Stimulated activated CD4-positive, alpha-beta T cell treated with anti-CD3 and anti-CD28 coated beads, Interleukin-4, amount 100 ng/mL, for 4 hours (primary cell): ENCODE measurements at places on chromosomes 3 and 15.
A peak's percentile ranks its signal among the peaks of the same experiment; 100 is the strongest.

- DNase-seq: no peak
Measured at GRCh38 chr15:70046679-70047369, 50.9 kb downstream of the TLE3 start.

GRCh38 chr3:33645060-33645647 is 72.9 kb downstream of the CLASP2 start:
- DNase-seq: peak; percentile 4

DNA sequence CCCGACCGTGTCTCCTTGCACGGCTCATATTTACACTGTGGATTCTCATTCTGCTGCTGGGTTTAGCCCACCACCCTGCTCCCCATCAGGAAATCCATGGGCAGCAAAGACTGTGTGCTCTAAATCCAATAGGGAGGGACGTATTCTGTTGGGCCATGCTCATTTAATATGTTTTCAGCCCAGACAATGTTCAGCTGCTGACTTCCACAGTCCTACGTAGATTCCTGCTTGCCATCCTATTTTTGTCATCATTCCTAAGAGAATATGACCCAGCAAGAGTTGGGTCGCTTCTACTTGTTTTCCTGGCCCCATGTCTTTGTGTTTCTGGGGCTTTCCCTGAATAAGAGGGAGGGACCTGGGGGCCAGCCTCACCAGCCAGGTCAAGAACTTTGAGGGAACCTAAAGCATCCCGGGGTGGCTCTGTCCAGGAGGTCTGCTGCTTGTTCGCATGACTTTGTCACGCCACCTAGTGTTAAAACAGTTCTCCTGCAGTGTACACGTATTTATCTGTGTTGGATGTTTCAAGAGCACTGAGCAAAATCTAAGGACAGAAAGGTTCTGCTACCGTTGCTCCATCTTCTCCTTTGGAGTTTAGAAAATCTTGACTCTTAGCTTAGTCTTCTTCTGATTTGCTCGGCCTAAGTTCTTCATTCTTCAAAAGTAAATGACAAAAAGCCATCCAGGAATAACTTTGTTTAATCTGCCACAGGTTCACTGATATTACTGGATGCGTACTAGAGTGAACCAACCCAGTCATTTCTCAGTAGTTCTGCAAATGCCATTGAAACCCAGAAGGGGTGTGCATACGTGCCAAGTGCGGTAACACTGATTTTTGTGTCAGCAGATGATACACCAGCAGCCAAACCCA is 79.8 kb upstream of the NR2E3 start:
- DNase-seq: no peak

DNA sequence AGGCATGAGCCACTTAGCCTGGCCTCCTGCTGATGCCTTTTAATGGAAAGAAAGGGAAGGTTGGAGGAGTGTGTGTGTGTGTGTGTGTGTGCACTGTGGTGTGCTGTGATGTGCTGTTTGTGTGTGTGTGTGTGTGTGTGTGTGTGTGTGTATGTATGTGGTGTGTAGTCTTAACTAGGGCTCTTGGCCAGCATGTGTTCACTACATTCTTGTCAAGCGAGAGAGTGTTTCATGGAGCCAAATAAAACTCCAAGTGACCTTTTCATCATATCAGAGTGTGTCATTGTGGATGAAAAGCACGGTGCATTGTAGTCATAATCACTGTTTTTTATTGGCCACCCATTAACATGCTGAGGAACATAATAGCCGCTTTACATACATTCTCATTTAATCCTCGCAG is 30.8 kb upstream of the BHLHE40 start:
- DNase-seq: no peak

- DNase-seq: no peak
Measured at GRCh38 chr15:22978691-22979237, 1.4 kb downstream of the CYFIP1 start.

- no peak for DNase-seq
Measured at GRCh38 chr15:39478996-39479395, 101.9 kb upstream of the THBS1 start.

- DNase-seq: no peak
Measured at GRCh38 chr15:68235022-68235421, 5.5 kb upstream of the CLN6 start.

DNA sequence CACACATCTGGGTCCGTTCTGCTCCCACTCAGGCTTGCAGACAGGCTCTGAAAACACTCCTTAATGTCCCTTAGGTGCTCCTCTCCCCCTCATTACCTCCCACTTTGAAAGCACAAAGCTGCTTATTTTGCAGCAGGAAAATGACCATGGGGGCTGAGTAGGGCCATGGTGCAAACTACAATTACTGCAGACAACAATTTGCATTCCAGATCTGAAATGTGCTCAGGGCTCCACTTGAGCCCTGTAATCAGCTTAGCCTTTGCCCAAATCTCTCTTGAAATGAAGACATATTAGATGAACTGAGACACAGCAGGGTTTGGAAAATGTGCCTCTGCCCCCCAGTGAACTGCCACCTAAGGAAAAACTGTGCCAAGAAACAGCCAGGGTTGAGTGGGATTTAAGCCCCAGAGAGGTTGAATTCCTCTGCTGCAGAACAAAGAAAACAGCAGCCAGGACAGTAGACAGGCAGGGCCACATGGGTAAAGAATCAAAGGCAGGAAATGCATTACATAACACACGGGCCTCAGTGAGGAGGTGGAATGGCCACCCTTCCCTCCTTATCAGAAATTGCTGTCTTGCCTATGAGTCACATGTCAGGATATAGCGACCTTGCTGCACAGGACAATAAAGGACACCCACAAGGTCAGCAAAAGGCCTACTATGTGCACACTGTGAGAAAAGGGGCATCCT is 126.8 kb upstream of the ARHGEF3 start:
- DNase-seq: no peak

- DNase-seq: no peak
Measured at GRCh38 chr3:39050029-39050428, 1.7 kb downstream of the SCN11A start.

DNA sequence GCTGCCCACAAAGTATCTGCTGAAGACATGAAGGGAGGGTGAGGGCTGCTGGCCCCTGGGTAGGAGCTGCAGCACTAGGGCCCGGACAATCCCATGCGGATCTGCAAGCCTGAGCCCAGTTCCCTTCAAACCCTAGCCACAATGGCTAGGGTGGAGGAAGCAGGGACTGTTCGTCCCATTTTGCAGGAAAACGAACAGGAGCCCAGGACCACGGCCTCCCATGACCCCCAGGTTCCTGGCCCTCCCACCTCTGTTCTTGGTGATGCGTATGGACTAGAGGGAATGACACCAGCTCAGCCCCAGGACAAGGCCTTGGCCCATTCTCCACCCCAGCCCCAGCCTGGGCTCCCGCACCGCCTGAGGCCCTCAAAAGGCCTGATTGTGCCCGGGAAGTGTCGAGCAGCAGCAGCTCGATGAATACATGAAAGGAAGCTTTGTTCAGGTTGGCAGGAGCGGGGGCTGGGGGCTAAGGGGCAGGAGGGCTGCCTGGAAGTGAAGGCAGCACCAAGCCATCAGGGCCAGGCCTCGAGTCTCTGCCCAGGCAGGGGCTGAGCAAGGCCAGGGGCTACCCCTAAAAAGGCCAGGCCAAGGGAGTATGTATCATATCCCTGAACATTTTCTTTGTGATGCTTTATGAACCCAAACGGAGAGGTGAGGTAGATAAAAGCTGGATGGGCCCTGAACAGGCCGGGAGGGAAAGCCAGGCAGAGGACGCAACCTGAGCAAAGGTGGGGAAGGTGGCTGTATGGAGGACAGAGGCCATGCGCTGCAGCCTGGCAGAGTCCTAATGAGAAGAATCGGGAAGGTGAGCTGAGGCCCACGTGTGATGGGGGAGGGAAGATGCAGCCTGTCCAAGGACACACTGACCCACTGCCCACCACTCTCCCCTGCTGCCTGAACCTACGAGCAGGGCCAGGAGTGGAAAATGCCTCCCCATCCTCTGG is 12.2 kb downstream of the SEMA7A start:
- DNase-seq: no peak

GRCh38 chr15:57865294-57865693 is 158.8 kb downstream of the POLR2M start:
- DNase-seq: no peak

DNA sequence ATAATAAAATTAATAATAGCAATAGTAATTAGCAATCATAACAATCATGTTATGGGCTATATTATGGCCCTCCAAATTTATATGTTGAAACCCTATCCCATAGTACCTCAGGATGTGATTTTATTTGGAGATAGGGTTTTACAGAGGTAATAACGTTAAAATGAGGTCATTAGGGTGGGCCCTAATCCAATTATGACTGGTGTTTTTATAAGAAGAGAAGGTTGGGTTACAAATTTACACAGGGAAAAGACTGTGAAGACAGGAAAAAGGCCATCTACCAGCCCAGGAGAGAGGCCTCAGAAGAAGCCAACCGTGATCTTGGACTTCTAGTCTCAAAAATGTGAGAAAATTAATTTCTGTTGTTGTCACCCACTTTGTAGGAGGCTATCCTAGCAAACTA is 353.1 kb downstream of the CHL1 start:
- no peak for DNase-seq

GRCh38 chr3:179953993-179954870 is 82.5 kb downstream of the PEX5L start:
- no peak for DNase-seq

- DNase-seq: no peak
Measured at GRCh38 chr15:65532738-65533051, 2.4 kb downstream of the HACD3 start.

GRCh38 chr3:178513546-178514380 is 22.5 kb upstream of the KCNMB2 start:
- no peak for DNase-seq

GRCh38 chr3:46491089-46492070 is 6.4 kb upstream of the RTP3 start:
- DNase-seq: no peak

GRCh38 chr3:72997421-72997961 is 880 bp downstream of the PPP4R2 start:
- DNase-seq: peak; percentile 36

- no peak for DNase-seq
Measured at GRCh38 chr3:150653110-150653561, 50.0 kb downstream of the SELENOT start.

GRCh38 chr3:50986726-50987125 is 312.0 kb downstream of the DOCK3 start:
- no peak for DNase-seq

GRCh38 chr3:184780981-184781515 is 30.9 kb upstream of the VPS8 start:
- DNase-seq: no peak

DNA sequence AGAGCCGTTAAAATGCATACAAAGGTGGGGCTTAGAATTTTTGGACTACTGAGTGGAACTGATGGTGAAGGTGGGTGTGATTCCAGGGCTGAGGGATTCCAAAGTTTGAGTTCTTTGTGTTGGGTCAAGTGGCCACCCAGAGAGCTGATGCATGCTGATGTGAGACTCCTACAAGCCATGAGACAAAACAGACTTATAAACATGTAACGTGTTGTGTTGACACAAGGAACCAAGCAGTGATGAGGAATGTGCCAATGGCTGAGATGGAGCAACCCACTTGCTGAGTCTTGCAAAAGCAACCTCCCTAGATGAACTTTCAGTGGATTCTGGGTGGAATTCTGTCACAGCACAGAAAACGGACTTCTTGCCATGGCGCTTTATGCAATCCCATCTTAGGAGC is 289.0 kb downstream of the TLE3 start:
- DNase-seq: no peak

DNA sequence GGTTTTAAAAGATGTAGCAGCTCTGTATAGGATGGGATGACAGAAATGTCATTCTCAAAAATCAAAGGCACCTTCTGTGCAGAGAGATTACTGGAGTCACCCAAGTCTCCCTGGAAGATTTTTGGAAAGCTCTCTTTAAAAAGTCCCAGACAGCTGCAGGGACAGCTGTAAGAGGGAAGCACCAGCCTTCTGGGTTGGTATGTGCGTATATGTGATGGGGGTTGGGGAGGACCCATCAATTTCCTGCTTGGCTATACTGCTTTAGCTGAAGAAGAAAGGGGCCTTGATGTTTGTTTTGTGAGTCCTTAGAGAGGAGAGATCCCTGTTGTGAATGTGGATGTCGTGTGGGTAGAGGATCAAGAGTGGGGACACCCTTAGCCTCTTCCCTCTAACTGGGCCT is 5.4 kb upstream of the SEC11A start:
- no peak for DNase-seq

GRCh38 chr3:108450444-108450843 is 60.0 kb downstream of the MYH15 start:
- no peak for DNase-seq

GRCh38 chr3:111277226-111277625 is 205.6 kb downstream of the NECTIN3 start:
- no peak for DNase-seq

GRCh38 chr15:101558221-101558941 is 68.9 kb upstream of the PCSK6 start:
- DNase-seq: no peak

DNA sequence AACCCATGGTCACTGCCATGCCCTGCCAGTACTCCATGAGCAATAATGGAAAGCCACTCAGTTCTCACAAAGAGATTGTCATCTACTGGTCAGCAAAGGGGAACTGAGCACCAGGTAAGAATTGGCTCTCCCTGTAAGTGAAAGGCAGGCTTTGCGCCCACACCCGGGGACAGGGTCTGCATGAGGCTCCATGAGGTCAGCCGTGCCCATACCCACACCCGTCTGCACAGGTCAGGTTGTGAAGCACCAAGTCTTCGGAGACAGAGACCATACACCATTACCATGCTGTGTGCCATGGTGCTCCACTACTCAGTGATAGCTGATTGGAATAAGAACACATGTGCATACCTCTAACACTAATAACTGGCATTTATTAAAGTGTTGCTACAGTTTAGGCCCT is 322.9 kb downstream of the EPHB1 start:
- no peak for DNase-seq

DNA sequence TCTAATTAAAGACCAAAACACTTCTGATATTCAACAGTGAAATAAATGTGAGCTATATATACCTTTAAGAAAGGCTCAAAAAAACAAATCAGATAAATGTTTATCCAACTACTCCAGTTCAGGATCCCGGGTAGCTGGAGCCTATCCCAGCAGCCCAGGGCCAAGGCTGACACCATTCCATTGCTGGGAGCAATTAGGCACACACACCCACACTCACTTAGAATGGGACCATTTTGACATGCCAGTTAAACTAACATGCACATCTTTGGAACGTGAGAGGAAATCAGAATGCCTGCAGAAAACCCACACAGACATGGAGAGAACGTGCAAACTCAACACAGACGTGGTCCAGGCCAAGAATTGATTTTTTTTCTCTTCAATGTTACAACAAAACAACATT is 30.0 kb upstream of the PLSCR4 start:
- DNase-seq: no peak

GRCh38 chr15:90705212-90705611 is 11.9 kb upstream of the BLM start:
- no peak for DNase-seq
